ENCODE measurements at places on chromosomes 12 and 14. TPM values are rescaled to one million over a fixed set of nuclear protein-coding genes. Genes with fewer than 3 reads are reported as not detected.

DNA sequence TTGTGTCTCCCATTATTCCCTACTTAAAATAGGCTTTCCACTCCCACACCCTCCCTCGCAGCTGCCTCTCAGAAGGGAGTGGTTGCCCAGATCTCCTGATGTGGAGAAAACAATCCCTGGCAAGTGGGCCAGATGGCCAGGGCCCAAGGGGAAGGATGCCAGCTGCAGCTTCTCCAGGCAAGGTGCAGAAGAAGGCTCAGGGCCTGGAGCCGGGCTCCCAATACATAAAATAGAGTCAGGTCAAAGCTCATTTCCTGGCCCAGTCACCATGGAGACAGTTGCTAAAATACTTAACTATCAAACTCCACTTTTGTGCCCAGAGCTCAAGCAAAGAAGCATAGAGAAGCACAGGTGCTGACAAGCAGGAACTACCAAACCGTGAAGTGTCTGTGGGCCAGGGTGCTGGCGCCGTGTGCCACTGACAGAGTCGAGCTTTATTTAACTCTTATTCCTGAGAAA is 45.7 kb upstream of the ITPR2 start:
- no peak overlapping the region for H3K4me3 ChIP-seq
- no peaks in the 10 kb centered on the region for H3K27me3 ChIP-seq
- peaks cover 22% of the 10 kb centered on the region for H3K4me1 ChIP-seq
- no peaks in the 10 kb centered on the region for H3K36me3 ChIP-seq

DNA sequence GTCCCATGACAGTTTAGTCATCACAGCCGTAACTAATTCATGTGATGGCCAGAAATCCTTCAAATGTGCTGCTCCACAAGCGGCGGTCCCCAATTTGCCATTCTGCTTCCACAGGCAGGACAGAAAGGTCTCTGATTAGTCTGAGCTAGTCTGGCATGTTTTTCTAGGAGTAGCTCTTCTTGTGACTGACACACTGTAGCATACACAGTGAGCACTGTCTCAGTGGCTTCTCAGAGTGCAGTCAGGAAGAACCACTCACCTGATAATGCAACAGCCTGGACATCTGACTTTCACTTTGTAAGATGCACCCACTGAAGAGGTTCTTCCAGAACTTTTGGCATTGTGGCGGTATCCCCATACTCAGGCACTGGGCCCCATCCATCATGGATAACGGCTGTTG is 1266.2 kb downstream of the TMEM121 start:
- DNase-seq, result no peak

GRCh38 chr14:101600891-101601605 is 39.8 kb downstream of the DIO3 start:
- peaks cover 7% of the 10 kb centered on the region for H3K4me1 ChIP-seq
- H3K27ac ChIP-seq, result no peak overlapping the region

- no peaks in the 10 kb centered on the region for H3K4me1 ChIP-seq
- no peak overlapping the region for H3K27ac ChIP-seq
- no peak for DNase-seq
- H3K4me3 ChIP-seq, result no peak overlapping the region
- no peaks in the 10 kb centered on the region for H3K36me3 ChIP-seq
These were observed 151.7 kb downstream of the RPAP3 start for GRCh38 chr12:47554046-47554653.

Gene COL2A1
- total RNA-seq, result not detected

- no peaks in the 10 kb centered on the region for H3K27me3 ChIP-seq
- DNase-seq, result no peak
- H3K36me3 ChIP-seq, result no peaks in the 10 kb centered on the region
- H3K4me1 ChIP-seq, result no peaks in the 10 kb centered on the region
- H3K27ac ChIP-seq, result no peak overlapping the region
These were observed 35.1 kb downstream of the ST8SIA1 start for GRCh38 chr12:22299294-22299912.

- H3K27ac ChIP-seq, result no peak overlapping the region
- no peak for DNase-seq
- H3K36me3 ChIP-seq, result no peaks in the 10 kb centered on the region
- no peaks in the 10 kb centered on the region for H3K27me3 ChIP-seq
These were observed 228.8 kb downstream of the C12orf75 start for GRCh38 chr12:105559310-105559709.

DNA sequence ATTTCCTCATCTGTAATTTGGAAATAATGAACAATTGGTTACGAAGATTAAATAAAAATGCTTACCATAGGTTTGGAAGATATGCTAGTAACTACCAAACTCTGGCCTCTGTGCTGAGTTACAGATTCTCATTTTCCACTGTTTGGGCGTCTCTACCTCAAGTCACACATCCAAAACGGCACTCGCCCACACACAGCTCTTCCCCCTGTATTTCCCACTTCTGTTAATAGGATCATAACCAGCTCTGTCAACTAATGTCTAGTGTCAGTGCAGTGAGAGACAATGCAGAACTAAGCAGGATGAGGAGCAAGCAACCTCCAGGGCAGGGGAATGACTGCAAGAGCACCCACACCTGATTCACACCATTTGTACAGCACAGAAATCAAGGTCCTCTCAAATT is 10.9 kb upstream of the SYCP3 start:
- DNase-seq, result no peak
- H3K27ac ChIP-seq, result no peak overlapping the region
- no peaks in the 10 kb centered on the region for H3K4me1 ChIP-seq
- H3K36me3 ChIP-seq, result peaks cover 100% of the 10 kb centered on the region
- H3K27me3 ChIP-seq, result no peaks in the 10 kb centered on the region

DNA sequence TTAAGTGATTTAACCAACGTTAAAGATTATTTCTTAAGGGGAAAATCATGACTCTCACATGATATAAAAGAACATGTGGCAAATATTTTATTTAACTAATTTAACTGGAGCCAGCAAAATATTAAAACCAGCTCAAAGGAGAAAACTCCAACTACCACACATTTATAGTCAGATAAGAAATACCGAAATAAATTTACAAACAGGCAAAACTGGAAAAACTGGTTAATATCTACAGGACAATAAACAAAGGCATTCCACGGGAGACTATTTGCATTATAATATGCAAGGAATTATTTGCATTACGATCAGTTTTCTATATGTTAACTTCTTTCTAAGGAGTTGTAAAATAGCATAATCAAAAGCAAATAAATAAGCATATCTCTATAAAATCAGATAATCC is 13.8 kb upstream of the BCL2L14 start:
- no peak for DNase-seq
- no peak overlapping the region for H3K4me3 ChIP-seq
- H3K36me3 ChIP-seq, result no peaks in the 10 kb centered on the region
- no peak overlapping the region for H3K27ac ChIP-seq
- no peaks in the 10 kb centered on the region for H3K27me3 ChIP-seq
- H3K4me1 ChIP-seq, result no peaks in the 10 kb centered on the region

Gene PPP1R1A
- total RNA-seq, result not detected

Gene CLEC12A
- 59.5 TPM for total RNA-seq

GRCh38 chr12:116338064-116338846 is 60.8 kb upstream of the MED13L start:
- no peaks in the 10 kb centered on the region for H3K36me3 ChIP-seq
- peaks cover 12% of the 10 kb centered on the region for H3K4me1 ChIP-seq
- no peak for DNase-seq
- H3K27me3 ChIP-seq, result no peaks in the 10 kb centered on the region
- no peak overlapping the region for H3K27ac ChIP-seq

GRCh38 chr12:1622406-1622805 is 6.6 kb upstream of the WNT5B start:
- H3K27ac ChIP-seq, result no peak overlapping the region
- H3K27me3 ChIP-seq, result no peaks in the 10 kb centered on the region
- H3K4me3 ChIP-seq, result no peak overlapping the region
- H3K36me3 ChIP-seq, result no peaks in the 10 kb centered on the region

- no peak for DNase-seq
- H3K27me3 ChIP-seq, result no peaks in the 10 kb centered on the region
- no peak overlapping the region for H3K4me3 ChIP-seq
- H3K4me1 ChIP-seq, result peaks cover 9% of the 10 kb centered on the region
- no peak overlapping the region for H3K27ac ChIP-seq
These were observed 83.4 kb downstream of the HECTD1 start for GRCh38 chr14:31124197-31124596.

Gene PRH2
- not detected for total RNA-seq

Gene ACSM4
- not detected for total RNA-seq

DNA sequence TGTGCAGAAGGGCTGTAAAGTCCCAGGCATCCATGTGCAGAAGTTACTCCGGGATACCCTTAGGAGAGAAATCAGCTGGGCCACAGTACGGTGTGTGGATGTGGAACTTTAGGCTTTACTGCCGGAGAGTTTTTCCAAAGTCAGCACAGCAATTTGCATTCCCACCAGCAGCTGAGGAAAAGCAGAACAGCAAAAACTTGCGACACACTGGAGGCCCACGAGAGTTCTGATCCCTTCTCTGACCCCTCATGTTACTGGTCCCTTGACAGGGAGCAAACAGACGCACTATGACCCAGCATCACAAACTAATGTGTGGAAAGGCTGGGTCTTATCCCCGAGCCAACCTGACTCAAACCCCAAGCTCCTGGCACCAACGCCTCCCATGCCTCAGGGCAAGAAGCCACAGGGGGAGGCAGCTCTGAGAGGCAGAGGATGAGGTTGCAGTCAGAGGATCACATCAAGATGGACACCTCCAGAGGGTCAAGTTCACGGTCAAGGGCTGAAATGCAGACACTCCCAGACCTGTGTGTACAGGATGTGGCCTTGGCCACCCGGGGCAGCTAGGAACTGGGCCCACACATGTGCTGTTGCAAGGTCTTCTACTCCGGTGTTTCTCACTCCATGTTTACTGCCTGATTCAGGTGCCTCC is 38.6 kb downstream of the CCDC88C start:
- peak overlapping the region; percentile 61 for H3K27ac ChIP-seq
- H3K36me3 ChIP-seq, result peaks cover 44% of the 10 kb centered on the region
- H3K27me3 ChIP-seq, result no peaks in the 10 kb centered on the region
- peaks cover 100% of the 10 kb centered on the region for H3K4me1 ChIP-seq

DNA sequence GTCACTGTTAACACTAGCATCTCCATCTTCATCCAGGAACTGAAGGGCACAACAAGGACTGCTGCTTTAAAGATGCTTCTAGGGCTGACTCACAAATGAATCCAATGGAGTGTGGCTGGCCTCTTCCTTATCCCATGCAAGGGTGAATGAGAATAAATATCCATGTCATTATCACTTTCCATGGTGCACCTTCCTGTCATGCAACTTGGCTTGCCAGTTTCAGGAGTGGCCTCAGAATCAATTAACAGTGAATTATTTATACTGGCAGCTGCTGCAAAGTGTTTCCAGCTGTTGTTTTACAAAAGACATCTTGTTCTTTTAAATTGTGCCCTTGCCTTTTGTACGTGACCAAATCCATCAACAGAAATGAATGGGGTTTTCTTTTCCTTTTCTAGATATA is 499.3 kb upstream of the TMEM132C start:
- no peaks in the 10 kb centered on the region for H3K36me3 ChIP-seq
- H3K27me3 ChIP-seq, result no peaks in the 10 kb centered on the region
- no peak for DNase-seq
- H3K4me3 ChIP-seq, result no peak overlapping the region
- H3K27ac ChIP-seq, result no peak overlapping the region

DNA sequence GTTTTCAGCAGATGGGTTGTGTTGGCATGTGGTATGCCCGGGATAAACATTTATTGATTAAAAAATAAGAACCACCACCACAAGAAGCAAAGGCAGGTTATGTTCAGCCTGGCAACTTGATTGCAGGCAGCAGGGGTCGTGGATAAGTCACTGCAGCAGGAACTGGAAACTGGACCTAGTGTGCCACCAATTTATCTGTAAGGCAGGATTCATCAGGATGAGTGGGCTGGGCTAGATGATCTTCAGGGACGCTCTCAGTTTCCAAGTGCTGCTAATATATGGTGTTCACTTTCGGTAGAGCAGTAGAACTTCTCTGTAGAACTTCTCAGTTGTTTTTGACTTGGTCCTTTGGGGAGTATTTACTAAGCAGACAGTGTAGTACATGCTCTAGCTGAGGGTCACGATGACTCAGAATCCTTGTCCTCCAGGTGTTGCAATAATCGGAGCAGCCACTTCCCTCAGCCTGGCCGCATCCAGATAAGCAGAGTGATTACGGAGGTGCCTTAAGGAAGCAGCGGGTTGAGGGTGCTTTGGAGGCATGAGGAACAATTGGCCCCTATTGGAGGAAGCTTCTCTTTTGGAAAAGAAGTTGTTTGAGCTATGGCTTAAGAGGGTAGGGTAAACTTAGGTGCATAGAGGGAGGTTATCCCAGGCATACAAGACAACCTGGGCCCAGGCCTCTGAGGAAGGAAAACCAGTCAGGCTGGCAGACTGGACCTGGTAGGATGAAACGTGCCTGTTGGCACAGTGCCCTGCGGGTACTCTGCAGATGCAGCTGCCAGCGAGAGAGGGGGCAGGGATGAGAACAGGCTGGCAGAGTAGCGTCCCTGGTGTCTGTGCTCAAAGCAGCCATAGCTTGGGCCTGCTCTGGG is 104.0 kb downstream of the GPR135 start:
- no peaks in the 10 kb centered on the region for H3K27me3 ChIP-seq
- peak overlapping the region; percentile 49 for H3K27ac ChIP-seq
- H3K4me3 ChIP-seq, result peak overlapping the region; percentile 1

DNA sequence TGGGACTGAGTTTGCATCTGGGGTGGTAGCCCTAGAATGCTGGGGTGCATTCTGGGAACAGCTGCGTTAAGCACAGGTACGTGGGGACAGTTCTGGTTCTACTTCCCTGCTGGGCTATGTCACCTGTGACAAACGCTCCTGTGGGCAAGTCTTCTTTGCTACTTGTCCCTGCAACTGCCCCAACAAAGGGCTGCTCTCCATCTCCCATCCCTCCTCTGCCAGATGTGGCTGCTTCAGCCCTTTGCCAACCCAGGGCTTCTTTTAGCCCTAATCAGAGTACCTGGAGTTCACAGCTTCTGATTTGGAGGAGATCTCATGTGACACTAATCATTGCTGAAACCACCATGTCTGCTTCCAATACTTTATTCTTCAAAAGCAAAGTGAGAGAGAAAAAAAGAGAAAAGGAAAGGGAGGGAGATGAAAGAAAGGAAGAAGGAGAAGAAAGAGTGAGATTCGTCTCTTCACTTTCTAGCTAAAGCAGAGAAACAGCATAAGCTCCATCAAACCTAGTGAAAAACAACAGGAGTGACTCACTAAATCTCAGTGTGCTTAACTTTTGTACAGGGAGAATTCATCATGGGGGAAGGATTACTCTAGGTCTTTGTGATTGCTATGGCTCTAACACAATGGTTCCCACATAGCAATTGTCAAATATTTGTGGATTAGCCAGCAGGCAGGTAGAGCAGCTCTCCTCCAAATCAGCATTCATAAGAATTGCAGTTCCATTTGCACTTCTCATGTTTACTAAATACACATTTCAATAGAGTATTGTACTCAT is 174.8 kb downstream of the LRIG3 start:
- peak; percentile 49 for DNase-seq
- H3K27ac ChIP-seq, result no peak overlapping the region
- no peak overlapping the region for H3K4me3 ChIP-seq
- H3K4me1 ChIP-seq, result no peaks in the 10 kb centered on the region
- H3K36me3 ChIP-seq, result no peaks in the 10 kb centered on the region

GRCh38 chr14:34003082-34003668 is 52.3 kb upstream of the EGLN3 start:
- no peaks in the 10 kb centered on the region for H3K36me3 ChIP-seq
- no peaks in the 10 kb centered on the region for H3K27me3 ChIP-seq
- no peak overlapping the region for H3K27ac ChIP-seq

Gene REP15
- total RNA-seq, result 4.5 TPM

Measured in spleen (tissue), 13 donors.